Thymus (tissue), 14 donors: ENCODE measurements at places on chromosomes 5 and 9. TPM values are rescaled to one million over a fixed set of nuclear protein-coding genes. Genes with fewer than 3 reads are reported as not detected.

KIAA1958 gene
- 3.6 TPM for total RNA-seq

BOD1 gene
- total RNA-seq: 36.7 TPM

CEL gene
- total RNA-seq: 0.76 TPM

PGM5 gene
- total RNA-seq: 4.3 TPM

SLC25A2 gene
- total RNA-seq: 0.09 TPM

FAM221B gene
- total RNA-seq: under 0.01 TPM

NR2F1-AS1 gene
- total RNA-seq: 2.0 TPM

FOXD4L3 gene
- total RNA-seq: 0.94 TPM

MSMP gene
- total RNA-seq: not detected

RANBP17 gene
- 6.8 TPM for total RNA-seq

SH3RF2 gene
- total RNA-seq: 0.76 TPM

NIPAL4 gene
- 0.14 TPM for total RNA-seq

PFN3 gene
- not detected for total RNA-seq

PCDHB13 gene
- total RNA-seq: 0.14 TPM

DMRT2 gene
- total RNA-seq: 19.0 TPM

EQTN gene
- 0.05 TPM for total RNA-seq
